NB4 (cell line): ENCODE measurements at places on chromosomes 1 and 21.

GRCh38 chr1:11341901-11342552, 69.0 kb downstream of the UBIAD1 start:
- no peak for DNase-seq

- DNase-seq = no peak
Observed at GRCh38 chr1:162381383-162381782, at the start of gene C1orf226. Gene C1orf226 (plus strand): TSS chr1:162381728. CDS start chr1:162381902, 174 bp downstream.

- DNase-seq = no peak
Observed at GRCh38 chr1:6869545-6869944, 84.3 kb downstream of the CAMTA1 start.

DNA sequence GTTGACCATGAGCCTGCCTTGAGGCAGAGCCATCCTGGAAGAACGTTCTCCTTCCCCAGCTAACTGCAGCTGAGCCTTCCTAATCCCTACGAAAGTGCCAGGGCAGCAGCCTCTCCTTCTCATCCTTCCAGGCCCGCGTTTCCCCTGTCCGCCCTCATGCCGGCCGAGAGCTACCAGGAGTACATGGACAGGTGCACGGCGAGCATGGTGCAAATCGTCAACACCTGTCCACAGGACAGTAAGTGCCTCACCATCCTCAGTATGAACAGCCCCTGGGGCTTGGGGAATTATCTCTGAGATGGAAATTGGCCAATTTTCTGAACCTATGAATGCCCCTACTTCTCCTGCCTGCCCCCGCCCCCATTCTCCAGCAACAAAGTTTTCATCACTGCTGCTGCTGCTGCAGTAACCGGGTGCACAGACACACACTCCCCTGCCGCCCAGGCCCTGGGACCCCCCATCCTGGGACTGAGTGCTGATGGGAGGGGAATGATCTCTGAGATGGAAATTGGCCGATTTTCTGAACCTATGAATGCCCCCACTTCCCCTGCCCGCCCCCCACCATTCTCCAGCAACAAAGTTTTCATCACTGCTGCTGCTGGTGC, 39.6 kb downstream of the UBASH3A start:
- DNase-seq = no peak

DNA sequence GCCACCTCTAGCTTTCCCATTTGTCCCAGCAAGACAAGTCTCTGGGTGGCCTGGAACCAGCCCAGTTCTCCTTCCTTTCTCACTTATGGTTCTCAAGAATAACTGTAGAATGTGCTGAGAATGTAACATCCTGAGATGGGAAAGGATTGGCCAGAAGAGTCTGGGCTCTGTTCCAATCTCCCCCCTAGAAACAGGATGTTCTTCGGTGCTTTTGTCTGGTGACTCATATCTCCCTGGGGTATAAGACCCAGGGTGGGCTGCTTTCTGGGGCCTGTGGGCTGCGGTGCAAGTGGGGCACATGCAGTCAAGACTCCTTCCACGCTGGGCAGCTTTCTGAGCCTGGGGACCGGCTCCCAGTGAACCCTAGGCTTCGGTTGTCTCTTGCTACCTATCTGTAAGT, 251.2 kb upstream of the POU3F1 start:
- no peak for DNase-seq

- peak; percentile 32 for DNase-seq
Observed at GRCh38 chr1:43830802-43831201, 102.8 kb upstream of the ARTN start.

DNA sequence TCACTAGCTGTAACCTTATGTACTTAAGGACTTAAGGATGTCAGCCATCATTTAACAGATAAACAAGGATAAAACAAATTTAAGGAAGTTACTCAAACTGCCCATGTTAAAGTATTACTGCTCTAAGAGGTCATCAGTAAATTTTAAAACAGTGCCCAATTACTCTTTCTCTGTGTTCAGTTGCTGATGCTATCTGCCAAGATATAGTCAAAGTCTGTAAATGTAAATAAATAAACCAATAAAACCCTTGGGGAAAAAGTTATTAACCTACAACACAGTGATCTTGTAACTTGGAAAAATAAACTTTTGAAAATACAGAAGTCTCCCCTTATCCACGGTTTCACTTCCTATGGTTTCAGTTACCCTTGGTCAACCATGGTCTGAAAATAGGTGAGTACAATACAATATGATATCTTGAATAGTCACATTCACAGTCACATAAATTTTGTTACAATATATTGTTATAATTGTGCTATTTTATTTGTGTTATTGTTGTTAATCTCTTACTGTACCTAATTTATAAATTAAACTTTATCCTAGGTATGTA, 501.8 kb downstream of the LMO4 start:
- no peak for DNase-seq

DNA sequence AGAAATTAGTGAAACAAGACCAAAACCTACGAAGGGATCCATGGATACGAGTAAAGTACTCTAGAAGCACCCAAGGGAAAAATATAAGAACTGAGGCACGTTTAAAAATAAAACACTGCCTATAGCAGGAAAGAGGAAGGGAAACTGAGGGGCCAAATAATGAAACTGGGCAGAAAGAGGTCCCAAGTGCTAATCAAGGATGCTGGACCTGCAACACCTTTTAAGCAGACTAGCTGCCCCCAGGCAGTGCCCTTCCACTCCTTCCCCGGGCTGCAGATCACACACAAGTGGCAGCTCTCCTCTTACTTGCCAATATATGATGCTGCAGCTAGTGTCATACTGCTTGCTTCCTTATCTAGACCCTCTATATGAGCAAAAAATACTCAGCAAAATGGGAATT, 7.6 kb upstream of the OTUD7B start:
- DNase-seq = no peak

DNA sequence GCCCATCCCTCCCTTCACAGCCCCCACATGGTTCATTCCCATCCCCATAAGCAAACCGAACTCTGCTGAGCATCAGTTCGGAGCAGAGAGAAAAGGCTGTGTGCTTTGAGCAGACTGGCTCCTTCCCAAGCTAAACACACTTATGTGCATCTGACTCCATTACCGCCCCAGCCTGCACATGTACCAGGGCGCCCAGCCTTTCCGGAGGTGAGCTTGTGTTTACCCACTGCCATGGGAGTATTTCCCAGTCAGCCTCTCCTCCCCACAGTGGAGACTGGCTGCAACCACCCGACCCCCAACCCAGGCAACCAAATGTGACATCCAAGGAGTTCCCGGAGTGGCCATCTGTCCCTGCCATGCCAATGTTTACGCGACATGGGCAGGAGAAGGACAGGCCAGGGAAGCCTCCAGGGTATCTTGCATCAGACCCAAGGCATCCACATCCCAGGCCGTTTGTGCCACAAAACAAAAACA, 9.4 kb downstream of the TIAM1 start:
- no peak for DNase-seq

GRCh38 chr1:228378090-228378872, 28.4 kb downstream of the TRIM11 start:
- peak; percentile 60 for DNase-seq

DNA sequence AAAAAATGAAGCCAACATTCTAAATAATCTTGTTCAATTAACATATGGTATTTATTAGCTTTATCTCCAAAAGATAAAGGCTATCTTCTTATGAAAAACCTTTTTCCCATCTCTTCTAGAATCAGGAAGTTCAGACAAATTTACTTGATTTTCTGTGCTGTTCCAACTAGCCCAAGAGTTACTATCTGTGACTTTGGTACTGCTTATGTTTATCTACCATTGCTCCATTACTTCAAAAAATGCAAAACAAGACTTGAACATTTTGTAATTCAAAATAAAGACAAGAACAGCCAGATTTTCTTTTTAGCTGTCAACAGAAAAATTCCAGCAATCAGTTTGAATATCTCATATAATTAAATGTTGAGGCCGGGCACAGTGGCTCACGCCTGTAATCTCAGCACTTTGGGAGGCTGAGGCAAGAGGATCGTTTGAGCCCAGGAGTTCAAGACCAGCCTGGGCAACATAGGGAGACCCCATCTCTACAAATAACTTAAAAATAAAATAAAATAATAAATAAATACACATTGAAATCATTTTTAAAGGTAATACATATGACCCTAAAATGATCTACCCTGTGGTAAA, 188.5 kb downstream of the LTN1 start:
- DNase-seq = no peak

DNA sequence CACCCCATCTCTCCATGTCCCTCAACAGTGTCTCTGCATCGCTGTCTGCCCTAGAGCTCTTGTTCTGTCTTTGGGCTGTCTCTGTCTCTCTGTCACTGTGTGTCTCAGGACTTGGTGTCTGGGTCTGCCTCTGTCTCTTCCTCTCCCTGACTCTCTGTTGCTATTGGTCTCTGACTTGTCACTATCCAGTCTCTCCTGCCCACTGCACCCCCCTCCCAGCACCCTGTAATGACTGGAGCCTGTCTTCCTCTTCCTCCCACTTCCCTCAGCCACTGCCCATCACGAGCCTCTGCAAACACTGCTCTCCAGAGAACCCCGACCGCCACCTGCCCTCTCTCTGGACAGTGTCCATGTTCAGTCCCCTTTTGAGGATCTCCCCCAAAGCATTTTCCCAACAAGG, 12.1 kb downstream of the PEAR1 start:
- DNase-seq = no peak

DNA sequence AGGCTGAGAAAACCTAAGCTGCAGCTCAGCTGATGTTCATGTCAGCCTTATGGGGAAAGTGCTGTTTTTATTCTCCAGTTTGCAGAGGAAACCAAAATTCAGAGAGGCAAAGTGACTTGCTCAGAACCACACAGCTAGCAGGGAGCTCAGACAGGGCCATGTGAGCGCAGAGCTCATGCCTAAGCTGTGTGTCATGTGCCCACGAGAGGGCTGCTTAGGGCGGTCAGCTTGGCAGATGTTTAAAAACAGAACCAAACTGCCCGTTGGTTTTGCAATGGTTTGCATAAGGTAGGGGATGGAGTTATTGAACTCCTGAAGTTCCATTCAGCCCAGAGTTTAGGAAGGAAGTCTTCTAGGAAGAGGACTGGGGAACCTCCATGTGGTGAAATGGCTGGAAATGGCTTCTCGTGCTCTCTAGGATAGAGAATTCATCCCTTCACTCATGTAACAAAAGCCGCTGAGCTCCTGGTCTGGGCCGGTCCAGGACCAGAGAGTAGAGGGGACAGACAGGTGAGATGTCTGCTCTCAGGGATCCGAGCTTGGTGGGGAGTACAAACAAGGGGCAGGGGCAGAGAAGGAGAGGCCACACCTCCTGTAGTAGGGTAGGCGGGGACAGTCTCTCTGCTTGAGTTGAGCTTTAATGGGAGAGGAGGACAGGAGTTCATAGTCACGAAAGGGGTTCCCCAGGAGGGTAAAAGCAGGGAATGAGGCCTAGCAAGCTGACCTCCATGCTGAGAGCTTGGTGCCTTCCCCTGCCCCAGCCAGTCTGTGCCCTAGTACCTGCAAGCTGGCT, 46.9 kb downstream of the ARHGEF10L start:
- no peak for DNase-seq

DNA sequence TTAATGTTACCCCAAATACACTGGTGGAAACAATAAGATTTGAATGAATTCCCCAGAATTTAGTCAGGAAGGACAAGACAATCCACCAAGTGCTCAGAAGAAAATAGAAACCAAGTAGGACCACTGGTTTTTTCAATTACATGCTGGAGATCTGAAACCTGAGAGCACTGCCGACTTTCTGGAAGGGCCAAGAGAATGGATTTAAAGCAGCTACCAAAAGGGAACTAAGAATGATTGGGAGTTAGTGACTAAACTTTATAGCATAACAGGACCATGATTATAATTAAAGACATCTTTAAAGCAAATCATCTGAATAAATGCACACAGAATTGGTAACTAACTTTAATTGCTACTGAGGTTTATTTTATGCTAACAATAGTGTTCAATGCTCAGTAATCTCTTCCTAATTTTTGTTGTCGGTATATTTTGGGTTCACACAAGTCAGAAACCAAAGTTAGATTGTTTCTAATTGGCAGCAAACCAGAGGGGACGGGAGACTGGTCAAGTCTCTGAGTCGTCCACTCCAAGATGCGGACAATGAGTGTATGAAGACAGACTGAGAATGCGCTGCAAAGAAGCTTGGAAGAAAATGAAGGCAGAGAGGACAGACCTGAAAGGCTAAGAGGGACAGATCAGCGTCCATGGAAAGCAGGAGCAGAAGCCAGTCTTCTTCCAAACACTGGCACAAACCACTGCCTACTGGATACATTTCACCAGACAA, 2.3 kb upstream of the RGS13 start:
- DNase-seq = no peak

- DNase-seq = peak; percentile 90
Observed at GRCh38 chr1:212234431-212235395, 50.5 kb upstream of the PPP2R5A start.

- DNase-seq = no peak
Observed at GRCh38 chr1:42576935-42577334, 81.3 kb upstream of the PPIH start.

- no peak for DNase-seq
Observed at GRCh38 chr1:229862017-229862774, 204.8 kb upstream of the GALNT2 start.

DNA sequence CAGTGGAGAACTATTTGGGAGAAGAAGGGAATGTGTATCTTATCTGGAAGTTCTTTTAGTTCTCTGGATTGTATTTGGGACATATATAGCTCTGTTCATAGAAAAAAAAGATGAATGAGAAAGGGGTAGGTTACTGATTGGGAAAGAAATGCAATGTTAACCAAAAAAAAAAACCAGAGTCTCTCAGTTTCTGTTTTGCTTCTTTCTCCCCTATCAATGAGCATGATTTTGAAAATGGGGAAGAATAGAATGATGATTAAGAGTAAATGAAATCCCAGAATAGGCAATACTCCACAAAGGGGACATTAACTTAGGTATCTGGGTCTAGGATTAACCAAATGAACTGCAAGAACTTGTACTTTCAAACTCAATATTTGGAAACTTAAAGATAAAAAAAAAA, 92.9 kb downstream of the RHOU start:
- DNase-seq = no peak

DNA sequence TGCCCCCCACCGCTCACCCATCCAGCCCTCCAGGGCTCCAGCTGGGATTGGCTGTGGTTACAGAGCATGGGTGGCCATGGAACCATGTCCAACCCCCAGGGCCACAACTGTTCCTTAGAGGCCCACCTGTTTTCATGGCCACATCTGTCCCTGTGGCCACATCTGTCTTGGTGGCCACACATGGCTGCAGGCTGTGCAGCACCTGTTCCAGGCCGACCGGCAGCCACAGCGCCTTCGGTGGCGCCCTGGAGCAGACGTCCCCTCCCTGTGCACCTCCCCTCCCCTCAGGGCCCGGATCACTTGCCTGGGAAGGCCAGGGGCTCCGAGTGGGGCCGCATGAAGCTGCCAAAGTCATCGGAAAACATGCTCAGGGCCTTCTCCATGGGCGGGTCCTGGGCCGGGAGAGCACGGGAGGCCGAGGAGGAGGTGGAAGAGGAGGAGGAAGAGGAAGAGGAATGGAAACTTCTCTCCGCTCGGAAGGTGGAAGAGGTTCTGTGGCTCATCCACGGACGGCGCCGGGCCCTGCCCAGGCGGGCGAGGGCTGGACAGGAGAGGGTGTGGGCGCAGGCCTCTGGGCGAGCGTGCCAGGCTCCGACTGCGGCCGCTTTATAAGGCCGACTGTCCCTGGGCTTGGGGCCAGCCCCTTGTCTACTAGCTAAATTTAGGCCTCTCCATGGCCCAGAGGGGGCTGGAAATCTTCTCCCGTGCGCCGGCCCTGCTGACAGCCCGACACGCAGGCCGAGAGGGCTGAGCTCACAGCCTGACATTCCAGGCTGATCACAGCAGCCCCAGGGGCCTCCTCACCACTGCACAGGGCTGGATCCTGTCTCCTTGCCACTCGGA, at the start of gene HSPB7:
Gene HSPB7 (minus strand): TSS at position 583 of the 843 bp plus-strand sequence. CDS start 80 bp downstream, at position 503.
- no peak for DNase-seq
